Activated T-cell treated with anti-CD3 and anti-CD28 coated beads for 1 hour (primary cell): ENCODE measurements at places on chromosomes 3 and 15.

- DNase-seq, result no peak
These were observed 140.2 kb upstream of the SKOR1 start for GRCh38 chr15:67685008-67685599.

- DNase-seq, result no peak
These were observed 106.1 kb upstream of the NDN start for GRCh38 chr15:23793191-23793680.

DNA sequence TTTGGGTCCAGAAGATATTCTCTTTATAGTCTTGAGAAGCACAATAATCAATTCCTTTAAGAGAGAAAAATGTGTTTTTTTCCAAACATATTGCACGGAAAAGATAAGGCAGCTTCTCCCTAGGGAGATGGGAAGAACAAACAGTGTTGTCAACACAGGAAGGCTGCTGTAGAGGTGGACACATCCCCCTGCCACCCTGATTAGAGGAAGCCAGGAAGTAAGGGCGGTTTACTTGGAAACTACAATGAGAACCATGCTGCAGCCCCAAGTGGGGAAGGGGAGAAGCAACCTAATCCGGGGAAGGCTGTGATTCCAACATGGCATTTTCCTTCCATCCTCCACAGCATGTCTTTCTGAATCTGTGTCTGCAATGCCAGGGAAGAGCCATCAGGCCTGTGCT, 256.9 kb upstream of the TGFBR2 start:
- DNase-seq, result no peak

DNA sequence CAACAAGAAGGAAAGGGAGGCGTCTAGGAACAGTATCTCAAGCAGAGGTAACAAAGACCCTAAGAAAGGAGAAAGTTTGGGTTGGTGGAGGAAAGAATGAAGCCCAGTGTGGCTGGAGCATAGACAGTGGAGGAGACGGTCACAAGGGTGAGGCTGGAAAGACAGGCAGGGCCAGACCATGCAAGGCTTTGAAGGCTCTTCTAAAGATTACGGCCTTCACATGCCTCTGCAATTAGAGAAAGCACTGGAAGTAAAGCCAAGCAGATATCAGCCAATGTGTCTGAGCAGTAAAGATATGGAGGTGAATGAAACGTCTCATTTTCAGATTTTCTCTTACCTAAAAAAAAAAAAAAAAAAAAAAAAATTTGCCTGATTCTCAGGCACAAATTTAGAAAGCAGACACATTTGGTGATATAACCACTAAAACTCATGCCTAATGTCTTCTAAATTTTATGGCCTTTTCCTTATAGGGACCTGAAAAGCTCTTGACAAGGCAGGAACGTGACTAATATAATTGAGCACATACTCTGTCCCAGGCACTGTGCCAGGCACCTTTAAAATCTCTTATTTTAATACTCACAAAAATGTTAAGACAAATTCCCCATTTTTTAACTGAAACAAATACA, 184.1 kb downstream of the MECOM start:
- no peak for DNase-seq

GRCh38 chr15:64460724-64461720, 644 bp downstream of the ZNF609 start:
- no peak for DNase-seq

DNA sequence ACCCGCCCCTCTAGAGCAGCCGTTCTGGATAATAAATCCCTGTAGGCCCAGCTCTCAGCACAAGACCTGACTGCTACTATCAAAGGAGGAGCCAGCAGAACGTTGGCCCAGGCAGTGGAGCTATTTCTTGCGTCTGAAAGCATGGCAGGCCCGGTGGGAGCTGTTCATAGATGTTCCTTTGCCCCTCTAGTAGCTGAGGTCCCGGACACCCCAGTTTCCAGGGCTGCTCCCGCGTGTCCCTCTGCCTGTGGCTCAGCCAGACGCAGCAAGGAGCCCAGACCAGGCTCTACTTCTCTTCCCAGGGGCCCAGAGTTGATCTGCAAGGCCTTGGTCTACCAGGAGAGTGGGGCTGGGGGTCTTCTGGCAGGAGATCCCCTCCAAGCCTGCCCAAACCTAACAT, 76.1 kb downstream of the FAM174B start:
- no peak for DNase-seq

DNA sequence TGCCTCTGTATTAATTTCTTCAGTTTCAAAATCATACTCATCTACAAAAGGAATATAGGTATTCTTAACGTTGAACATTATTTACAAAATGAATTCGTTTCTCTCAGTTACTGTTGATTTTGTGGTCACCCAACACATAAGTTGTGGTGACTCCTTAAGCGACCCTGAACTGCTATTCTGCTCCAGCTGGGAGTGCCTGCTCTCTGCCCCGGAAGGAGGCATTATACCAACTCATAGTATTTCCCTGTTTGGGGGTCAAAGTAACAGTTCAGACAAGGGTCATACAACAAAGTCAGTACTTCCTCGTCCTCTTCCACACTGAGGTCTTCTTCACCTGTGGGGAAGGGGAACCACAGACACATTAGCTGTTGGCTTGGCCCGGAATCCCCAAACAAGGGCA, 75.7 kb upstream of the FAM3D start:
- no peak for DNase-seq

- DNase-seq, result no peak
These were observed 259.0 kb downstream of the MECOM start for GRCh38 chr3:169404520-169404890.

- DNase-seq, result no peak
These were observed 176.0 kb upstream of the BCHE start for GRCh38 chr3:166013073-166013679.

DNA sequence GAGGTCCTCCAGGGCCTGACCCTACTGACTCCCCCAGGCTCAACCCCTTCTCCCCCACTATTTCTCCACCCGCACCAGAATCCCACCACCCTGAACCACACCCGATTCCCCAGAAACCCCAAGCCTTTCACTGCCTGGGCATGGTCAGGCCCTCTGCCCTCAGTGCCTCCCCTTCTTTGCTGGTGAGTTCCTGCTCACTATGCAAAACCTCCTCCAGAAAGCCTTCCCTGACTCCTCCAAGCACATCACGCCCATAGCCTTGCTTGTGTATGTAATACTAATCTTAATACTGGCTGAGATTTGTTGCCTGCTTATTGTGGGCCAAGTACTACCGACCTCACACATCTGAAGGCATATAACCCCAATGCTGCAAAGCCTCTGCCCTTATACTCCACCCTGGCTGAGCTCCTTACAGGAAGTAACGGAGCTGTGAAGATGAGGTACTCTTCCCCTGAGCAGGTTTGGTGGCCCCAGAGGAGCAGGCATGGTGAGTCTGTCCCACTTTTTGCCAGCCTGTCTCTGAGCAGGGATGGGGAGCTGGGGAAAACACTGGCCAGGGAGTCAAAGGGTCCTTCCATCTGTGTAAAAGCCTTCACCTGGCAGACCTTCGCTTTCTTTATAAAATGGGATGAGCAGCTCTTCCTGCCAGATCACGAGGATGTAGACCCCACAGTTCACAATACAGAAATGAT, 9.5 kb downstream of the RAB6B start:
- no peak for DNase-seq
